ENCODE measurements at places on chromosomes 6 and 20. TPM values are rescaled to one million over a fixed set of nuclear protein-coding genes. Genes with fewer than 3 reads are reported as not detected.

GRCh38 chr6:46302816-46303215 is 132.0 kb upstream of the ENPP5 start:
- DNase-seq = no peak

- DNase-seq = no peak
These were observed 2.2 kb upstream of the NINL start for GRCh38 chr20:25587536-25587935.

DNA sequence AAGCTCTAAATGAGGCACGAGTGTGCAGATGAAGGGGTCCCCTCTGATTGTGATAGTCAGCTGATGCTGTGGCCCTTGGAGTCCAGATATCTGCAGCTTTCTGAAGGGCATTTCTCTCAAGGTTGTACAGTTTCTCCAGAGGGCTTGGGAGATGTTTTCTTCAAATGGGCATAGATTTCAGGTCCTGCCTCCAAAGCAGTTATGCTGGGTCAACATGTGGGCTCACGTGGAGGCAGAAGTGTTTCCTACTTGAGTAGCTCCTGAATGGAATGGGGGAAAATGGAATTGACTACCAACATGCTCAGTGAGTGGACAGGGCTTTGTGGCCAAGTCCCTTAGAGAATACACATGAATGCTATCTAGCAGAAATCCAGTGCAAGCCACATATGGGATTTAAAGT is 360.7 kb downstream of the SAMD5 start:
- no peak for DNase-seq

GRCh38 chr6:16132909-16133308 is 4.0 kb downstream of the MYLIP start:
- DNase-seq = no peak

GRCh38 chr20:32114305-32114960 is 4.9 kb downstream of the TM9SF4 start:
- no peak for DNase-seq

DNA sequence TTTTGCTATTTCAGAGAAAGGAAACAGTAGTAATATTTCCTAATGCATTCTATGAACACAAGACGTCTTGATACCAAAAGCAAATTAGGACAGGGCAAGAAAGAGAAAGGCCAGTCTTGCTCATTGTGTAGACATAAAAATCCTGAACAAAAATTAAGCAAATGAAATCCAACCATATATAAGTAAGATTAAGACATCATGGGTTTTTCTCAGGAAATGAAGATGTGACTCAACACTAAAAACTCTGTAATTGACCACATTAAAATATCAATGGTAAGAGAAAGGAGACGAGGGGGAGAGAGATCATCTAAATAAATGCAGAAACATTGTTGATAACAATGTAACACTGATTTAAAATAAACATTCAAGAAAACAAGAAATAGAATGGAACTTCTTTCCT is 205.4 kb downstream of the SOD2 start:
- no peak for DNase-seq

GRCh38 chr6:25829375-25829774 is 2.5 kb downstream of the SLC17A1 start:
- no peak for DNase-seq

DNA sequence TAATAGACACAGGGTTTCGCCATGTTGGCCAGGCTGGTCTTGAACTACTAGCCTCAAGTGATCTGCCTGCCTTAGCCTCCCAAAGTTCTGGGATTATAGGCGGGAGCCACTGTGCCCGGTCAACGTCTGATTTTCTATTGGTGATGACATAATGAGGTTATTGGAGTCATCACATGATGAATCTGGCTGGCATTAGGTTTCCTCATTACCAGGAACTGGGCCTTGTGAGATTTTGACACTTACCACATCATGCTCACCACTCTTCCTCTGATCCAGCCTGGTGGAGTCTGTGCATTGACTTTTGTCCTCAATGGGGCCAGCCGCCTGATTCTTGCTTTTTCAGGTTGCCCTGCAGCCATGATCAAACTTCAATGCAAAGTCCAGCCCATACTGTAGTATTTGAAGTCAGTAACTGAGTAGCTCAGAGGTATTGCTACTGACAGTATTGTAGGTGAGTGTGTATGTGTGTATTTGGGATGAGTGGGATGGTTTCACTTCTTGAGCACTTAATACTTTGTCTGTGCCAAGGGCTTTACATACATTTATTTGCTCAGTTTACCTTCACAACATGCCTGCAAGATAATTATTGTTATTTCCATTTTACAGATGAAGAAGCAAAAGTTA is 16.0 kb downstream of the ANKS1A start:
- DNase-seq = no peak

DNA sequence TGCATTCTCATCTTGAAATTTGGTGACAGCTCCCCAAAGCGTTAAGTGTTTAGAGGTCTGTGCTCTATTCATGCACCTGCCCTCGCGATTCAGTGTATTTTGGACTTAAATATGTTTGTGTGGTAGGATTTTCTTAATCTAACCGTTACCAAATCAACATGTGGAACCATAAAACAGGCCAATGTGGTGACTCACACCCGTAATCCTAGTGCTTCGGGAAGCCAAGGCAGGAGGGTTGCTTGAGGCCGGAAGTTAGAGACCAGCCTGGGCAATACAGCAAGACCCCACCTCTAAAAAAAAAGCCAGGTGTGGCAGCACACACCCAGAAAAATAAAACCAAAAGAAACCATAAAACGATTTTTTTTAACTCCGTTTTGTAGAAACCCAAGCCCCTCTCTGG is 31.5 kb downstream of the PYGB start:
- no peak for DNase-seq

DNA sequence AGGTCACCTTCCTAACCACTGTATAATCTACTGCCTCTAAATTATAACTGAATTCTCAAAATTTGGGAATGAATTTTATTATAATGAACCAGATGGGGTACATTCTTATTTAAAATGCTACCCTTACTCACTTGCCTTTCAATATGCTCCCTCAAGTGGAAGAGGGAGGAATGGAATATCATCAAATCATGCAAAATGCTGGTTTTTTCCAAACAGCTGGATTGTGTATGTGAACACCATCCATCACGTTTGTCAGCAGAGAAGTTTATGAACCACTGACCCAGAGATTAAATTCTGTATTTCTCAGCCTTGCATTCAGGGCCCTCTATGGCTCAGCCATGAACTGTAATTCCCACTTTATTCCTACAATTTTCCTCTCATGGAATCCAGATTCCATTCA is 40.5 kb downstream of the CBLN4 start:
- DNase-seq = no peak

DNA sequence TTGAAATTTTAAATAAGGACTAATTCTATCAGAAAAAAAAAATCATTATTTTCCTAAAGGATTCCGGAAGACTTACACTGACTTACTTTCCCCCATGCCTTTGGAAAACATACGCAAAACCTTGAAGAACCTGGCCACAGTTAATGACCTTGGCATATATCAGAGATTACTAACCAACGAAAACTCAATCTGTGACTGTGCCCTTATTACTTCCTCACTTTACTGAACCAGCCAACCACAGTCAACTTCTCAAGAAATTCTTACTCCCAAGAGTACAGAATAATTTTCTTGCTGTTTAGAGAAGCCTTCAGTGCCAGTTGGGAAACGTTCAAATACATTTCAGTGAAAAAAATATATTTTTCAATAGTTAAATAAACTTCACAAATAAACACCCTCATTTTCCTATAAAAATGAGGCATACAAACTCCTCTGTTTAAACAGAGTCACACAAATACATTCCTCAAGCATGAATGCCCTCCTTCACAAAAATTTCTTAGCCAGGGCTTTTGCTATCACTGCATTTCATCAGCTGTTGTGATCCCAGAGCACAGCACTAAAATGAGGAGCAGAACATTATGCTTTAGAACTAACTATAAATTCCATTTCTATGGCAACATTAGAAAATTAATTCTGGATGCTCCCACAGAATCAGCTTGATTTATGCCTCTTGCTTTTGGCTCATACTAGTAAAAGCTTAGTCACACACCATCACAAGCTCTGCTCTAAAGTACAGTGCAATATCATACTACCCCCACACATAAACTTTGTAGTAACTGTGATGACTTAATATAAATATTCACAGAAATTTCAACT is 117.6 kb downstream of the DST start:
- DNase-seq = no peak

DNA sequence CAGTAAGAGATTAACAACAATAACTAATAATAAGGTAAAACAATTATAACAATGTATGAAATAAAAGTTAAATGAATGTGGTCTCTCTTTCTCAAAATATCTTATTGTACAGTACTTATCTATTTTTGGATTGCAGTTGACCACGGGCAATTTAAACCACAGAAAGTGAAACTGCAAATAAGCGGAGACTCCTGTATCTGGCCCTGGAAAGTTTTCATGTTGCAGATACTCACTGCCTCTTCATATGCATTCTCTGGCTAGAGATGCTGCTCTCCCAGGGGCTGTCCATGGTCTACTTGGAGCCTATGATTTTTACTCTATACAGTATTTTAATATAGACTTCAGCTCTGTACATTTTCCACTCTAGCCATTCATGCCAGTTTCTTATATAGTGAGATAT is 230.8 kb downstream of the FUT9 start:
- no peak for DNase-seq

DNA sequence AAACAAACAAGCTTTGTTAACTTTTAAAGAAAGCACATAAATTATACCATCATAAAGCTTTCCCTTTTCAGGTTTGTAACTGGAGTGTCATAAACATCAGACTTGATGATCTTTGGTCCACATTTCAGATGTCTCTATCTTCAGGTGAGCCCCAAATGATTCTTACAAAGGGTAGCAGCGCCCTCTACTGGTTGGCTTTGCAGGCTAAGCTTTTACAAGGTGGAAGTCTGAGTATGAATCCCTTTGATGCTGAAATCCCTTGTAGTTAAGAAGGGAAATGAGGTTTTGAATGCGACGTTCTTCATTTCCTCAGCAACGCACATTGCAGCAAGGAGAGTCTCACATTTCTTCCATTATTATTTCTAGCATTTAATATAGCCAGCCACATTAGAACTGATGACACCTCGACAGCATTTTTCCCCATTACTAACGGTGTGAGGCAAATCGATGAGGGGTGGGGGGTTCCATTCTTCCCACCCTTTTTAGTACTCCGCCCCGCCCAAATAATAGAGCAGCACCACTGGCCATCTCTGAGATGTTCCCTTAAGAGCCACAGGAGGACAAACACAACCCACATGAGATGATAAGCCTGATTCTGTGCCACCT is 126.3 kb upstream of the NT5E start:
- DNase-seq = no peak

GRCh38 chr6:135085700-135086413 is 31.2 kb upstream of the HBS1L start:
- DNase-seq = no peak

GRCh38 chr6:33822575-33823395 is 19.0 kb upstream of the MLN start:
- no peak for DNase-seq

GRCh38 chr20:50487397-50487796 is 22.8 kb upstream of the PTPN1 start:
- DNase-seq = no peak

DNA sequence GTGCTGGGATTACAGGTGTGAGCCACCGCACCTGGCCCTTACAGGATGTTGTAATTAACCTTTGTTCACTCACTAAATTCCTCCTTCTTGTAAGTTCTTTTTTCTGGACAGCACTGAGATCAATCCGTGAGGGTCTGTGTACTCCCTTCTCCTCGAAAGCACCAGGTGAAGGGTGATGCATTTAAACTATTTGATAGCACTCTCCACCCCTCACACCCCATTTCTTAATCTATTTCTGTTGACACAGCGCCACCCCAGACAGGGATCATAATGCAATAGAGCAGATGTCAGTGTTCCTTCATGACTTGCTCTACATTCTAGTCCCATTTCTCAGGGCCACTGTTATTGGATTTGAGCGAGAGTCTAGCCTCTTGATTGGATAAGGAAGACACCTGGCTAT is 46.3 kb downstream of the PPP1R14C start:
- DNase-seq = no peak

DNA sequence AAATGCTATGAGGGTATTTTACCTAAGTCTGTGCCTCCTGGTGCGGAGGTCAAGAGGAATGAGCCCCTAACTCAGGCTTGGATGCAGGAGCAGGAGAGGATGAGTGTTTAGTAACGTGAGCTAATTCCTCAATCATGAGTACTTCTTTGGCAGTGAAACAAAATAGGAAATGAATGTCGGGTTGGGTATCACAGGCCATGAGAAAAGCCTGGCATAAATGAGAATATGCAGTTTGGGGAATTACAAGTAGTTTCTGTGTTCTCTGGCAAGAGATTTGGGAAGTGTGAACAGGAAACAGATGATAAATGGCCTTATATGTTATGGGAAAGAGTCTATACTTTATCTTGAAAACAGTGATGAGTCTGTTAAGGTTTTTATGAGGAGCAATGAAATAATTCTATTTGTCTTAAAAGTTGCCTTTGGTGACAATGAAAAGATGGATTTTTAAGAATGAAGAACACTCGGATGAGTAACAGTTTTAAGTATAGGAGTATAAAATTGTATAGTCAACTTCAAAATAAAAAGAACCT is 59.0 kb upstream of the RNF146 start:
- no peak for DNase-seq

GRCh38 chr20:50810063-50810462 is 15.2 kb downstream of the BCAS4 start:
- DNase-seq = no peak

DNA sequence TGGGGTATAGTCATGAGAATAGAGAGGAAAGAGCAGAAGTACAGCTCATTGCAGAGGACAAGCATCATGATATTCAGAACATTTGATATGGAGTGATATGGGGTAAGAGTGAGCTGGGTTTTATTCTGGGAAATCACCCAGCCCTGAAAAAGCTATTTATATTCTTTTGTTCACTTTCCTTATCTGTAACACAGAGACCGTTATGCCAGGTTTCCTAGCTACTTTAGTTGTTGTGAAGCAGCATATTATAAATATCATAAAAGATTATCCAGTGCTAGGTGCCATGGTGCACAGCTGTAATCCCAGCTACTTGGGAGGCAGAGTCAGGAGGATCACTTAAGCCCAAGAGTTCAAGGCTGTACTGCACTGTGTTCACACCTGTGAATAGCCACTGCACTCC is 9.8 kb upstream of the DEFB129 start:
- DNase-seq = no peak

PLA2G7 gene
- not detected for total RNA-seq

OTOR gene
- total RNA-seq = not detected

GGTLC1 gene
- not detected for total RNA-seq

FNDC1 gene
- 0.12 TPM for total RNA-seq

APOBEC2 gene
- not detected for total RNA-seq

LRRC73 gene
- total RNA-seq = 0.48 TPM

CRISP3 gene
- total RNA-seq = not detected

SLC16A10 gene
- total RNA-seq = 5.4 TPM

CAGE1 gene
- total RNA-seq = not detected

ADGB gene
- not detected for total RNA-seq

EYS gene
- total RNA-seq = not detected

ESR1 gene
- 1.3 TPM for total RNA-seq
